ENCODE measurements at places on chromosomes 5 and 9.

DNA sequence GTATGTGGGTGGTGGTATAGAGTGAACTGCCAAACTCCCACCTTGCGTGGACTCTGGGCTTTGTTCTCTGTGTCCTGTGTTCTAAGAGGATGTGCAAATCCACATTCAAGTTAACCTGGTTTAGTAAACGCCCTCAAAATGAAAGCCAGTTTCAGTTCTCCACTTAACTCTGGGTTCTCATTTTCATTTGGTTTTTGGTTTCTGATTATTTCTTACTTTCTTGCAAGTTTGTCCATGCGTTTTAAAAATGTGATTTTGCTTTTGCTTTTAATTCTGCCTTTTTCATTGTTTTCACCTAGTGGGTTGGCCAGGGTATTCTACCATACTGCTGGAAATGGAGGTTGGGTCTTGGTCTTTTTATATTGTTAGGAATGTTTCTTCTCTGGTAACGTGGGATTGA lies 38.2 kb downstream of the GALNT10 start:
- DNase-seq, result no peak

- no peak for DNase-seq
These were observed 224.9 kb downstream of the EBF1 start for GRCh38 chr5:158874792-158875191.

GRCh38 chr5:154303133-154303532 lies 112.6 kb downstream of the GALNT10 start:
- no peak for DNase-seq

- DNase-seq, result no peak
These were observed 4.2 kb upstream of the CARTPT start for GRCh38 chr5:71714911-71715310.

GRCh38 chr9:6126377-6126776 lies 89.2 kb upstream of the IL33 start:
- no peak for DNase-seq

- DNase-seq, result no peak
These were observed 161.0 kb downstream of the SLC25A46 start for GRCh38 chr5:110899566-110900412.

- no peak for DNase-seq
These were observed 30.0 kb upstream of the IL6ST start for GRCh38 chr5:56024810-56025150.

- DNase-seq, result no peak
These were observed 357.6 kb downstream of the RAB3C start for GRCh38 chr5:58940446-58940845.

DNA sequence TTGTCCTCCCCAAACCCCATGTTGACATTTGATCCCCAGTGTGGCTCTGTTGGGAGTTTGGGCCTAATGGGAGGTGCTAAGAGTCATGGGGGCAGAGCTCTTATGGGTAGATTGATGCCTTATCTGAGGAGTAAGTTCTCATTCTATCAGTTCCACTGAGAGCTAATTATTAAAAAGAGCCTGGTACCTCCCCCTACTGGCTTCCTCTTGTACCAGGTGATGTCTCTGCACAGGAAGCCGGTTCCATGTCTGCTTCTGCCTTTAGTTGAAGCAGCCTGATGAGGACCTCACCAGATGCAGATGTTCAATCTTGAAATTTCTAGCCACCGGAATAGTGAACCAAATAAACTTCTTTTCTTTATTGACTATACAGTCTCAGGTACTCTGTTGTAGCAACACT lies 10.8 kb downstream of the GABRB2 start:
- DNase-seq, result no peak

DNA sequence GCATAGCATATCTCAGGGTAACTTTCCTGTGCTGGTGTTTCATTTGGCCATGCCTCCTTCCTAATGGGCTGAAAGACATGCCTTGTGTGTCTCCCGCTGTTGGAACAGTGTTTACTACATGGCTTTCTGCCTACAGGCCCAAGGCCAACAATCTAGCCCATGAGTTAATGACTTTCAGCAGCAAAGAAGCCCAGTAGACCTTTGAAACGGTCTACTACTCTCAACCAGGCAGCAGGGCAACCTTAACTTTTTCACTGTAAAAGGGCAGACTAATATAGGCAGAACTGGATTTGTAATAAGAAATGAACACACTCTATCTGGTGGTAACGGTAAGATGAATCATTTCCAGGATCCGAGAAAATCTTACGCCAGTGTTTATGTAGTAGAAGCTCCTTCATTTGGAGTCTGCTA lies 21.0 kb downstream of the C5orf15 start:
- DNase-seq, result no peak

- DNase-seq, result no peak
These were observed 307.6 kb downstream of the CWC27 start for GRCh38 chr5:65076251-65076869.

DNA sequence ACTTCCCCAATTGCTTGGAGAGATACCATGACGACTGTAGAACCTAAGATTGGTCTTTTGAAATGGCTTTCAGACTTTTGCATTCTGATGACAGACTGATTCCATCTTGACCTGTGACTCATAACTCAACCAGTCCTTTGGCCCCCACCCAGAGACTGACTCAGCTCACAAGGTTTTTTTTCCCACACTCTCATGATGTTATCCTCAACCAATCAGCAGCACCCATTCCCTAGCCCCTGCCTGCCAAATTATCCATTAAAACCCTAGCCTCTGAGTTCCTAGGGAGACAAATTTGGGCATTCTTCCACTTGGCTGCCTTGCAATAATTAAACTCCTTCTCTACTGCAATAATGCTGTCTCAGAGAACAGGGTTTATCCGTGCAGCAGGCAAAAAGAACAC lies 1263.3 kb upstream of the CDH9 start:
- peak; percentile 79 for DNase-seq

- DNase-seq, result no peak
These were observed 1.0 kb upstream of the PANK3 start for GRCh38 chr5:168580227-168580508.

GRCh38 chr9:93624431-93624834 lies 48.0 kb downstream of the PHF2 start:
- no peak for DNase-seq

DNA sequence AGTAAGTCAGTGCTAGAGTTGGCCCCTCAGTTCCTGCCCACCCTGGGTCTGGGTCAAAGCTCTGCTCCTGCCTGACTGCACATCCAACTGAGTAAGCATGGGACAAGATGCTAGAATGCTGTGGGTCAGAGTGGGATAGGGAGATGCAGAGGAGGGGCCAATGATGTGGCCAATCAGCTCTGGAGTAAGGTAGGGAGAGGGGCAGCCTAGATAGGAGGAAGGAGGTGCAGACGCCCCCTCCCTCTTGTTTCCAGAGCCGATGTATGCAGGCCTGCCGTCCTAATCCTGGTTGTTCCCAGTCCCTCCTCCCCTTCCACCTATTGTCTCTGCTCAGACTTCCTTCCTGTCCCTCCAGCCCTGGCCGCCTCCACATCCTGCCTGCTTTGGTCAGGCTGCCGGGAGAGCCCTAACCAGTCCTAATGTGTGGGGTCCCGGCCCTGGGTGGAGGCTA lies 1.3 kb downstream of the ARAP3 start:
- DNase-seq, result no peak

GRCh38 chr5:74092766-74093165 lies 466.8 kb downstream of the ARHGEF28 start:
- DNase-seq, result no peak

- no peak for DNase-seq
These were observed 260.1 kb upstream of the CDH18 start for GRCh38 chr5:20248118-20248517.

- DNase-seq, result no peak
These were observed 1194.1 kb downstream of the EFNA5 start for GRCh38 chr5:106476630-106477029.

GRCh38 chr5:94725142-94725541 lies 106.7 kb downstream of the SLF1 start:
- no peak for DNase-seq

DNA sequence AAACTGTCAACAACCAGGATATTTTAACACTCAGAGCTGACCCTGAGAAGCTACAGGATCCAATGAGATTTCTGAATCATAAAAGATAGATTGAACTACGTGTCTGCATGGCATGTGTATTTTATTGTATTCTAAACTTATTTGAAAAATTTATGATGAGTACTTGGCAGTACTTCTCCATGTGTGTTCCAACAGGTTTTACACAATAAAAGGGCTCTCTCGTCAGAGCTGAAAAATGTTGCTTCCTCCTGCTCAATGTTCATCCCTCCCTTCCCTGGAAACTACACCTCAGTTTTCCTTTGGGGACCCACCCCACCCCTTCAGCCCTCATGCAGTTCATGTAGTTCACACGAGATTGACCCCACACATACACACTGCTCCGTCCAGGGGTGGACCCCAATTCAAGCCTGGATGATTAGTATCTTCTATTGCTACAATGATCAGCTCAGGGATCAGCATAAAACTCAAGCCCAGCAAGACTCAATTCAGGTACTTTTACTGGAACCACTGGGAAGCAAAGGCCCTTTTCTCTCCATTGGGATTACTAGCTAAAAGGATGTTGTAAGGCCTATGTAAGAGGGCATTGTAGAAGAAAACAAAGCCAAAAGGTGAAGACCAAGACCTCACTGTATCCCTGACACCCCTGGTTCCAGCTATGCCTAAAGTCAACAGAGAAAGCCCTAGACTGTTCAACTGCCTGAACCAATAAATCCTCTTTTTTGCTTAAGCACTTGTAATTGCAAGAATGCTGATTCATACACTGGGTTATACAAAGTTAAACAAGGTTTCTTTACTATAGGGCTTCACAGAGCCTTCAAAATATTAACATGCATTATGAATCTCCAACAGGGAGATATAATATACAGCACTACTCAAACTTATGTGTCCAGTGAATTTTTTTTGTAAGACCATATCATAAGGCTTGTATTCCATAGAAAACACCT lies 112.6 kb downstream of the SAXO1 start:
- no peak for DNase-seq

GRCh38 chr5:112718344-112718743 lies 19.3 kb upstream of the APC start:
- no peak for DNase-seq
